ENCODE measurements at places on chromosomes 1 and 21.
A peak's percentile ranks its signal among the peaks of the same experiment; 100 is the strongest.

DNA sequence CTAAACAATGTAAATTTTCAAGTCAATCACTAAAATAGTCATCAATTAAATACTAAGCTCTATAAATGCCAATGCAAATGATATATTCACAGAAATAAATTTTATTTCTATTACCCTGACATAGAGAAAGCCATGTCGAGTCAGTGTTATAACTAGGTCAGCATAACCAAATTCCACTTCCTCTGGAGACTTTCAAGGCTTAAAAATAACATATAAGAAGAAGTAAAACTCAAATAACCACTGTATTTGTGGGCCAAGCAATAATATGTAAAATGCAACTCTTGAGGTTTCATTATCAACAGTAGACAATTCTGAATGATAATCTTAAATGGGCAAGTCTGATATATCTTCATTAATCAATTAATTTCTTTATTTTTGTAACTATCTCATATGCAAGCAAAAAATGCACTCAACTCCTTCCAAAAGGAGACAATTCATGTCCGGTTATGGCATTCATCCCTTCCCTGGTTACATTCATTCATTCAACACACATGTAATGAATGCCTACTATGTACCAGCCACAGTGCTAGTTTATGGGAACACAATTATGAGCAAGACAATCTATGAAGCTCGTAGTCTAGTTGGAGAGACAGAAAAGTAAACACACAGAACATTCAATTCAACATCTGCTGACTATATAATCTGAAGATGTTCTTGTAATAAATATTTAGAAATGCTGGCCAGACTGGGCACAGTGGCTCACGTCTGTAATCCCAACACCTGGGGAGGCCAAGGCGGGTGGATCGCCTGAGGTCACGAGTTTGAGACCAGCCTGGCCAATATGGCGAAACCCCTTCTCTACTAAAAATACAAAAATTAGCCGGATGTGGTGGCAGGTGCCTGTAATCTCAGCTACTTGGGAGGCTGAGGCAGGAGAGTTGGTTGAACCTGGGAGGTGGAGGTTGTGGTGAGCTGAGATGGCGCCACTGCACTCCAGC, 37.1 kb upstream of the CAP1 start:
- no peak for DNase-seq

GRCh38 chr1:227245613-227246320, 72.5 kb downstream of the CDC42BPA start:
- DNase-seq: no peak

DNA sequence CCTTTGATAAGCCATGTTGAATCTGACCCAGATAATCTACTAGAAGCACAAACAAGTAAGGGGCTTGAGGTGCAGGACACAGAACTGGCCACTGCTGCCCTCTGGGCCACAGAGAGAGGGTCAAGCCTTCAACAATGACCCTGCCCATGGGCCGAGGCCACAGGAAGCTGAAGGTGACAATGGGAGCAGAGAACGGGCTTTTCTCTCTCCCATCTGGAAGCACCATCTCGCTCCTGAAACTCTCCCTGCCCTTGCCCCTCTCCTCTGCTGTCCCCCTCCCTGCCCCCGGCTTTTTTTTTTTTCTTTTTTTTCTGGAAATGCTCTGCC, 133.1 kb upstream of the DUSP10 start:
- no peak for DNase-seq

DNA sequence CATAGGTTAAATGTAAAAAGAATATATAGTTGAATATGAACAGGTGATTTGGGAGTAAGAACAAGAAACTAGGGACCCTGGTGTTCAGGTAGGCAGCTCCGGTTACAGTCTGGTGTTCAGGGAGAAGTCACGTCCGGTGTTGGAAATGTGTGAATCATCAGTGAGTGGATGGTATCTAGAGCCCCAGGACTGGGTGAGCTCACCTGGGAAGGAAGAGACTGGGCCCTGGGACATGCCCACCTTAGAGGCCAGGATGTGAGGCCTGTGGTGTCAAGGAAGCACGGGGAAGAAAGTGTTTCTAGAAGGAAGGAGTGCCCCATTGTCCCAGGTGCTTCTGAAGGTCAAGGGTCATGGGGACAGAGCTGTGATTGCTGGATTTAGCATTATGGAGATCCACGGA, 1.5 kb upstream of the GJB3 start:
- DNase-seq: no peak

DNA sequence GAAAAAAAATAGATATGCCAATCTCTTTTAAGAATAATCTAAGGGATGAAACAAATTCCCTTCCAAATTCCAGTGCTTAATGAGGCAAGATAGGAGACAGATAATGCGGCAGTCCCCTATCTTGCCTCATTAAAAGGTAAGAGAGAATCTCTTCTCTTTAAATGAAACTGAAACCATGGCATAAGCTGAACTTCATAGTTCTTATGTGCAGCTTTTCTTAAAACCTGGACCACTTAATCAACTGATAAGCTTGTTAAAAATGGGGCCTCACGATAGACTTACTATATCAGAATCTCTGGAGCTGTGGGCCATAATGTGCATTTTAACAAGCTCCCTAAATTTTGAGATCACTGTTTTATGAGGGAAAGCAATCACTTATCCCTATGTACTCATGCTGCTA, 79.2 kb downstream of the NIBAN1 start:
- DNase-seq: no peak

- no peak for DNase-seq
Observed at GRCh38 chr1:58304346-58304975, 242.1 kb downstream of the OMA1 start.

GRCh38 chr1:203274603-203275381, 30.5 kb upstream of the BTG2 start:
- DNase-seq: no peak

DNA sequence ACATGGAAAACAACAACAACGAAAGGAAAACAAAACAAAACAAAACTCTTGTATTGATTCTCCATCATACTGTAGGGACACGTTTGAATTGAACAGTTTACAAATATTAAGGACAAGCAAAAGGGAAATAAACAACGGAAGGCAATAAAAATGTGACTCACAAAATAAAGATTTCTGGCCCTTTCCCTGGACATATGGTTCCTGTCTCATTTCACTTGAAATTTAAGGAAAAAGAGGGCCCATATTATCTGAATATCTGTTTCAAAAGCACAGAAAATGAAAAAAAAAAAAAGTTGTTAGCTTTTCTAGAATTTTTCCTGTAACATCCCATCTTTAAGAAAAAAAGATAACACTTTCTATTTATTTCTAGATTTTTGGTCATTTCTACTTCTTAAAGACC, 3.6 kb upstream of the PKN2 start:
- DNase-seq: no peak

GRCh38 chr1:2290595-2291510, 62.7 kb downstream of the SKI start:
- peak; percentile 94 for DNase-seq
